ENCODE measurements at places on chromosomes 3 and 15.

GRCh38 chr3:46132565-46132964, 75.5 kb downstream of the CCR1 start:
- no peak for DNase-seq

GRCh38 chr3:107674371-107674770, 151.6 kb downstream of the BBX start:
- DNase-seq: no peak

DNA sequence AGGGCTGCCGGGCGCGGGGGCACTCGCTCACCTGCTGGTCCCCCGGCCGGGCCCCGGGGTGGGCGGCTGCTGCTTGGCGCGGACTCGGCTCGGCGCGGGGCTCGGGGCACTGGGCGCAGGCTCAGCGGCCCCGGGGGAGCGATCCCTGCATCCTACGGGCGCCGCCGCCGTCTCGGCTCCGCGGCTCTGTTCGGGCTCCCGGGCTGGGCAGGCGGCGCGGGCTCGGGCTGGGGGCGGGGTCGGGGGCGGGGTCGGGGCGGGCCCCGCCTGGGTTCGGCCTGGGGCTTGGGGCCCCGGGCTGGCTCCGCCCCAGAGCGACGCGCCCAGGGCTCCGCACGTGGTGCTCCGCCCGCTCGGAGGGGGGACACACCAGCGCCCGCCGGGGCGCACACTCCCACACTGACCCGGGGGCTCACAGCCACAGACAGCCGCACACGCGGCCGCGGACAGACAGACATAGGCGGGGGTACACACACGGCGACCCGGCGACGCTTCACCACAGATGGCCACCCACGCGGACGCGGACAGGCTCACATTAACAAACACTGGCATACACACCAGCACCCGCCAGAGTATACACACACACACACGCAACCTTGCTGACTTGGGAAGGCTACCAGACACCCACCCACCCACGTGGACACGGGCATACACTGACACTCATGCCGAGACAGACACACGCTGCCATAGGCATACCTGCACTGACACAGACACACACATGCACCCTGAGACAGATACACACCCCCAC, at the start of gene SCN5A:
Gene SCN5A (minus strand): TSS at position 188 of the 748 bp plus-strand sequence. CDS start 16,380 bp downstream, outside the sequence.
- peak; percentile 10 for DNase-seq

DNA sequence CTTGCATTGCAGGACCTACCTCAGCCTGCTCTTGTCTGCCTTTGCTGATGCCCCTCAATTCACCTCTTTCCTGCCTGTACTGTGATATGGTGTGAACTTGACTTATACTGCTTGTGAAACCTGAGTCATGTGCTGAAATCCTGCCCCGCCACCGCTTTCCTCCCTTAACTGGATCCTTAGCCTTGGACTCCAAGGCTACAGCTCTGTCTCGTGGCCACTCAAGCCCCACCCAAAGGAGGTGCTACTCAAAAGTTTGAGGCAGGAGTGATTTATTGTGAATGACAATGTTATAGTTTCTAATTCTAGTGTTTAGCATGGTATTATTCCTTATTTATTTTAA, 56.1 kb downstream of the MYZAP start:
- peak; percentile 70 for DNase-seq

DNA sequence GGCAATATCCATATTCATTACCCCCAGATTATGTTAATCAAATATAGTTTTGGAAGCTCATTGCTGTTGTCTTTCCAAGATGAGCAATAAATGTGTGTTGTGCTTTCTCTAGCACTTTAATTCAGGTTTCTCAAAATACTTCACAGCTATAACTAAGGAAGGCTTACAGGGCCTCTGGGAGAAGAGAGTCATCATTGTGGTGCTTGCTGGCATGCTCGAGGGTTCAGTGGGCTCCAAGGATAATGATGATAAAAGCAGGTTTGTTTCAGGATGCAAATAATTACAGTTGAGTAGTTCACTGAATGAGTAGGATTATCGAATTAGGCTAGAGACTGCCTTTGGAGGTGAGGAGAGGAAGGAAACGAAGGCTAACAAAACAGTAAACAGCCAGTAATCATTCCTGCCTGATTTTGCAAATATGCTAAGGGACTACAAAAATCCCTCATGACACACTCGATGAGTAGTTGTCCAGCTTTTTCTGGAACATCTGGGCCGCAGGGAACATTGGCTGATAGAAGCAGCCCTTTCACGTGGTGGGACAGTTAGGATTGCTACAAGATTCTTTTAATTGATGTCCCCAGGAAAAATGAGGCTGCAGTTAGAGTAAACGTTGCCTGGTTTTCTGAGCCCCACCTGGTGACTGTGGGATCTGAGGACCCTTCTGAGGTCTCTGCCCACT, 54.1 kb downstream of the SLC7A14 start:
- no peak for DNase-seq

DNA sequence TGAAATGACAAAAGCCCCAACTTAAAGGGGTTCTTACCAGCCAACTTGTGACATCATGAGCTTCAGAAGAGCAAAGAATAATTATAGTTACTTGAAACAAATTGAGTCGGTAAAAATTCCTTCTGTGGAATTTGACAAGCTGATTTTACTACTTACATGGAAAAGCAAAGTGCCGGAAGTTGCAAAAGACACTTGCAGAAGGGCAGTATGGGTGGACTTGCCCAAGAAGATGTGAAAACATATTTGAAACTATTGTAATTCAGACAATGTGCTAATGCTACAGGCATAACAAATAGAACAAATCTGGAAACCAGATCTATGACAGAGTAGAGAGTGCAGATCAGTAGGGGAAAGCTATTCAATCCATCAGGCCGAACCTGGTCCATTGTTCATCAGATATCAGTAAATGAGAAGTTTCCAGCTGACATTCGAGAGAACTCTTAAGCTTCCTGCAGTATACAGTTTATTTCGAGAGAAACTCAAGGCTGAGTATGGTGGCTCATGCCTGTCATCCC, 2.5 kb upstream of the KIF7 start:
- DNase-seq: no peak

DNA sequence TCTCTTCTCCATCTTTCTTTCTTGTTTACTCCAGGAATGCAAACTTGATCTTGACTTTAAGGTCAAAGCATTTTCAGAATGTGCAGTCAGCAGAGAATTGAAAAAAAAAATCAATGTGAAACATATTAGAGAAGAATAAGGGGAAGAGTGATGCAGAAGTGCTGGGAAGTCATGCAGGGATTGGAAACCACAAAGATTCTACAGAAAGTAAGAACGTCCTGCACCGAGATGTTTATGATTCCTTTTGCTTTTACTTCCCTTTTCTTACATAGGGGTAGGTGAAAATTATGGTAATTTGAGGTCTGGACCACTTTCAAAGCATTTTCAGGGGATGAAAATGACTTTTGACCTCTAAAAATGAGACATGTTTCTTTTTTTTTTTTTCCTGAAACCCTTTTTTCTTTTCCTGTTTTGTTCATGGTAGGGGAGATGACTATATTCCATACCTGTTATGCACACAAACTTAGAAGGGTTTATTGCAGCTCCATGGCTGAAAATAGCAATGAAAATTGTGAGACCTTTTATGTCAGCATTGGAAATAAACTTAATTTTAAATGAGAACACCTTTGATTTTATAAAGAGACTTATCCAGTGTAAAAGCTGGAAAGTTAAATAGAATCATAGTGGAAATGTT, 623.5 kb upstream of the TBL1XR1 start:
- DNase-seq: peak; percentile 98

- DNase-seq: no peak
These were observed 6.1 kb downstream of the RHCG start for GRCh38 chr15:89490081-89490813.

- no peak for DNase-seq
These were observed 69.7 kb downstream of the RPLP1 start for GRCh38 chr15:69522361-69522760.

GRCh38 chr3:123834631-123835030, 49.5 kb downstream of the MYLK start:
- DNase-seq: peak; percentile 87

DNA sequence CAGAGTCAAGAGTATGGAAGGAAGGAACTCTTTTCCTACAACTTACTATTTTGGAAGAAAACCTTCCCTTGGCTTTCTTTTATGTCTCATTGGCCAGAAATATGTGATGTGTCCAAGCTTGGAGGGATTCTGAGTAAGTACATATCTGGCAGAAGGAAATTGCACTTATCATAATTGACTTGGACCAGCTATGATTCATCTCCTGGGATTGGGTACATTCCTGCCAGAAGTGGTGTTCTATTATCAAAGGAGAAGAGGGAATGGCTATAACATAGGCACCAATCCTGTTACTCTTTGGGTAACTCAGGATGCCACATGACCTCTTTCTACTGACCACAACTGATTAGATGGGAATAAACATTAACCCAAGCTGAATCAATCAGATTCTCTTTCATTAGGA, 13.5 kb upstream of the DAZL start:
- DNase-seq: peak; percentile 68

- DNase-seq: no peak
These were observed 110.1 kb upstream of the CTDSPL start for GRCh38 chr3:37751537-37751936.

GRCh38 chr15:74050127-74050526, 32.2 kb downstream of the GOLGA6A start:
- no peak for DNase-seq

DNA sequence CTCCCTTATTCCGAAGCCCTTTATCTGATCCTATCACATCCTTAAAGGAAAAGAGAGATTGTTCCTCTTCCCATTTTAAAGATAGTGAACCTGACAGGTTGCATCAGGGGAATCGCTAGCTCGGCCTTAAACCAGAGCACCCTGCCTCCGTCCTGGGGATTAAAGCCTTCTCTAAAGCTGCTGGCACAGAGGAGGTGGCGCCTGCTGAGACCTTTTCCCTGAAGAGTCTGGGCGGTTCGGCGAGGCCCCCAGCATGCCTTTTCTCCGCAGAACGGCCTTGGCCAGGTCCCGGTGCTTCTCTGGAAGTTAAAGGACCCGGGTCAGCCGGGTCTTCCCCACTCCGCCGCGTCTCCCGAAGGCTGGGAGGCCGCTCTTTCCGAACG, 593 bp downstream of the FAM219B start:
- peak; percentile 36 for DNase-seq

- no peak for DNase-seq
These were observed 963 bp upstream of the NTRK3 start for GRCh38 chr15:88257311-88258092.

- no peak for DNase-seq
These were observed 137.4 kb downstream of the TGFBR2 start for GRCh38 chr3:30743641-30744317.

- no peak for DNase-seq
These were observed 25.2 kb upstream of the SLC4A7 start for GRCh38 chr3:27509376-27509775.

DNA sequence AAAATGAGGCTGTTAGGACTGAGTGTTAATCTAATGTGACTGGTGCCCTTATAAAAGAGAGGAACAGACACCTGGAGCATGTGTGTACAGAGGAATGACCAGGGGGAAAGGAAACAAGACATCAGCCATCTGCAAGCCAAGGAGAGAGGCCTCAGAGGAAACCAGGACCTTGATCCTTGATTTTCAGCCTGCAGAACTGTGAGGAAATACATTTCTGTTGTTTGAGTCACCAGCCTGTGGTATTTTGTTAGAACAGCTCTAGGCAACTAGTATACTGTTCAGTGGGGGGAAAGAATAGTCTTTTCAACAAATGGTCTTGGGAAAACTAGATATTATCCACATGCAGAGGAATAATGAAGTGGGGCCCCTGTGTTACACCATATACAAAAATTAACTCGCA, 80.6 kb downstream of the CCR1 start:
- peak; percentile 94 for DNase-seq

- DNase-seq: no peak
These were observed 507.7 kb upstream of the SEMA6D start for GRCh38 chr15:47209591-47209990.

- DNase-seq: no peak
These were observed 7.5 kb downstream of the GOLIM4 start for GRCh38 chr3:168088106-168088720.

DNA sequence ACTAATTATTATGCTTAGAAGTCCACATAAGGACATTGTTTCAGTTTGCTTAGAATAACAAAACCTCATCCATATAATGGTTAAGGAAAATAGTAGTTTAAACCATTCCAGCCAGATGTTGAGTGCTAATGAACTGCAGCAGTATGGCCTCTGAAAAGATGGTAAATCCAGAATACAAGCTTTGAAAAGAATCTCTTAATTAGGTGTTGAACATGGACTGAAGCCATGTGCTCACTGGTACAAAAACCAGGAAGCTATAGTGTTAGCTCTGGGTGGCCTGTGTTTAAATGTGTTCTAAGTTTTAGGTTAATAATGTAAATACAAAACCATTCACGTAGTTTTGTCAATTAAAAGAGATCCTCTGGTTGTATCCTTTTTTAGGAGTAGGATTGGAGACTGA, 78.2 kb downstream of the GALK2 start:
- no peak for DNase-seq

DNA sequence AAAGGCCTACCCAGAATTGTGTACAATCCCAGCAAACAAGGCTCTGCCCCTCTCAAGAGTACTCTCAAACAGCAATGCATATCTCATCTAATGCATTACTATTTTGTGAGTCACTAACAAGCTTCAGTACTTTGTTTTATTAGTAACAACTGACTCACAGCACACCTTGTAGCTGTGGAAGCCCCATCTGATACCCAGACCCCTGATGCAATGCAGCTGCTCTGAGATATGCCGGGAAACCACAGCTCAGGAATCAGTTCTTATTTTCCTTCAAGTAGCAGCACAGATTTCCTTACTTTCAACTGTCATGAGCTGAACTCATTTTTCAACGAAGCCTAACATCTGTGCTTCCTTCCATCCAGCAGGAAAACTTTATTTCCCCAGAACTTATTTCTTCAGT, 37.8 kb downstream of the CCNL1 start:
- DNase-seq: peak; percentile 95

- peak; percentile 12 for DNase-seq
These were observed 24.4 kb upstream of the TNFAIP8L3 start for GRCh38 chr15:51119120-51119519.

DNA sequence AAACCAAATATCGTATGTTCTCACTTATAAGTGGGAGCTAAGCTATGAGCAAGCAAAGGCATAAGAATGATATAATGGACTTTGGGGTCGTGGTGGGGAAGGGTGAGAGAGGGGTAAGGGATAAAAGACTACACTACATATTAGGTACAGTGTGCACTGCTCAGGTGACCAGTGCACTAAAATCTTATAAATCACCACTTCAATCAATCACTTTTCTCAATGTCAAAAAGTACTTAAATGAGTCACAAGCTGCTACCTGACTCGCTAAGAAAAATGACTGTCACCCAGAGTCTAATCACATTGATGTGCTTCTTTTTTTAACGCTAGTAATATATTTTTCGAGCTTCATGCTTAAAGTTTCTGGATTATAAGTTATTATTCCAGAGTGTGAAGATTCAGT, 95.5 kb downstream of the CBLB start:
- DNase-seq: no peak

- DNase-seq: peak; percentile 81
These were observed 48.3 kb downstream of the MEF2A start for GRCh38 chr15:99613887-99614647.

DNA sequence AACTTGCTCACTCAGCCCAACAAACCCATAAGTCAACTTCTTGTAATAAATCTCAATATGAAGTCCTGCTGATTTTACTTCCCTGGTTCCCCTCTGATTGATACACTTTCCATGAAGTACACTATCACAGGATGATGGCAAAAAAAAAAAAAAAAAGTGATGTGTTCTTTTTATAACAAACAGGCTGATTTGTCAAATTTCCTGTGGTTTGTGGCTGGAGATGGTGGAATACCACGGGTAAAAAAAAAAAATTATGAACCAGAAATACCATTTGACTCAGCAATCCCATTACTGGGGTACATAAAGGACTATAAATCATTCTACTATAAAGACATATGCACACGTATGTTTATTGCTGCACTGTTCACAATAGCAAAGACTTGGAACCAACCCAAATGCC, 10.7 kb upstream of the SERPINI2 start:
- no peak for DNase-seq
